Activated naive CD4-positive, alpha-beta T cell treated with anti-CD3 and anti-CD28 coated beads, Interleukin-2, amount 50 U/mL, for 72 hours (primary cell): ENCODE measurements at places on chromosomes 3 and 15.

GRCh38 chr3:119559441-119559963 lies at the start of gene CD80:
CD80 (minus strand) TSS chr3:119559614; CDS start chr3:119557728, 1,886 bp downstream.
- no peak for DNase-seq

DNA sequence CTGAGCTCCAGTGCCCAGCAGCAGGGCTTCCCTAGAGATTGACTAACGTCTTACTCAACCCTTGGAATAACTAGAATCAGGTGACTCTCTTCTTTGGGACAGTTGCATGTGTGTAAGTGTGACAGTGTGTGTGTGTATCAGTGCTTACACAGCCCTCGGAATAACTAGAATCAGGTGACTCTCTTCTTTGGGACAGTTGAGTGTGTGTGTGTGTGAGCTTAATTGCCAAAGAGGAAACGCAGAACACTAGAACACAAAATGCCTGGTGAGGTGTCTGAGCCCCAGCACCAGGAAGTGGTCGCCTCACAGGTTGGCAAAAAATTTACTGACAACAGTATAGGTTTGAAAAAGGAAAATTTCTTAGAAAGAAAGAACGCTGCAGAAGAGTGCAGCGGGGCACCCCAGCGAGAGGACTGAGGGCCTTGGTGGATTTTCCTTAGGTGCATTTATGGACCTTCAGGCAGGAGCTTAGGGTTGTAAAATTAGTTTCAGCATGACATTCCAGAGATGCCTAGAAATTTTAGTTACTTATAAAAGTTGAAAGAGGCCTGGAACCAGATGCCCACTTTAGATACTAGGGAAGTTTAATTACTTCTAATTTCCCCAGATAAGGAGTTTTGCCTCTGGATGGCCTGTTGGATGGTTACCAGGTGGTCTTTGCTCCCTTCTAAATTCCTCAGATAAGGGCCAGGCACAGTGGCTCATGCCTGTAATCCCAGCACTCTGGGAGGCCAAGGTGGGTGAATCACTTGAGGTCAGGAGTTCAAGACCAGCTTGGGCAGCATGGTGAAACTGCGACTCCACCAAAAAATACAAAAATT lies 3.7 kb upstream of the WDR82 start:
- no peak for DNase-seq

DNA sequence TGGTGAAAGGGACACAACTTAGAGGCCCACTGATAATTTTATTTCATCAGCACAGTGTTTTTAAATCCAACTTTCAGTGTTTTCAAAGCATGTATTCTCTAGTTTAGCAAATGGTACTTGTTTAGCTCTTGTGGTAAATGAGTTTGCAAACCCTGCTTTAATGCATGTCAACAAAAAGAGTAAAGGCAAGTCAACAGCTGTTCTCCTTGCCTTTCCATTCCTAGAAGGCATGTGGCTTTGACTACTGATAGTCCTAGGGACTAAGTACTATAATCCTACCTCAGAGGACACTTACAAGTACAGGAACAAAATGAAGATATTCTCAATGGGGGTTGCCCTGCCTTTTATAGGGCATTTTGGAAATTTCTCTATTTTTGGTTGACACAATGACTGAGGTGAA lies 13.1 kb downstream of the NPTN start:
- no peak for DNase-seq

DNA sequence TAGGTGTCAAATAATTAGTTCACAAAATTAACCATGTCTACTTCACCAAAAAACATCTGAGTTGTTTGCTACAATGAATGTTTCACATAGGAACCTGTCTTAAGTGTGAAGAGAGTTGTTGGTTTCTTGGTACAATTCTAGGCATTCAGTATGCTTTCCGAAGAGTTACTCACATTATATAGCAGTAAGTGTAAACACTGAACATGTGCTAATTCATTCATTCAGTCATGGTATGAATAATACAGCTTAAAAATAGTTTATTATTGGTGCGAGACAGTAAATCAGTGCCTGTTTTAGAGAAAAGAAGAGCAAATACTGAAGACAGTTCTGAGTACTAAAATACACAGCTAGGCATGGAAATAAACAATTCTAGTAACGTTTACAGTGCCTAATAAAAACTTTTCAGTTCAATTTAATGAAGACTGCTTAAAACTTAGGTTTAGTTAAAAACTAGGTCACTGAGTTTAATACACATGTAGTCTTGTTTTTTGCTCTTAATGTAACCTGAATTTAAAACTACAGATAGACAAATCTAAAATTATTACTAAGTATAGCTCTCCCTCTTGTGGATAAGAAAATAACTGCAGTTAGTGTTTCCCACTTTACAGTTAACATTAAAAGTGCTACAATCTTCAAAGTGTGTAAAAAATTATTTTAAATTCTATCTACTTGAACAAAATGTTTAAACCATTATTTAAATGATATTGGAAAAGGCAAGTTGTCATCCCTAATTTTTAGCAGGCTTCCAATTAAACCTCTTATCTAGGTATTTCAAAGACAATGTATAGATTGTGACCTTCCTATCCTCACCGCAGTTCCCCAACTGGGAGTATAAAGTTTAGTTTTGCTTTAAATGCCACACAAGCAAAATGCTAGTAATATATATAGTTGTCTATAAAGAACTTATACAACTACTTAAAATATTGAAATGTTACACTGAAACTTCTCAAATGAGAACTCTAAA lies 20.1 kb upstream of the ZCWPW2 start:
- DNase-seq = no peak

DNA sequence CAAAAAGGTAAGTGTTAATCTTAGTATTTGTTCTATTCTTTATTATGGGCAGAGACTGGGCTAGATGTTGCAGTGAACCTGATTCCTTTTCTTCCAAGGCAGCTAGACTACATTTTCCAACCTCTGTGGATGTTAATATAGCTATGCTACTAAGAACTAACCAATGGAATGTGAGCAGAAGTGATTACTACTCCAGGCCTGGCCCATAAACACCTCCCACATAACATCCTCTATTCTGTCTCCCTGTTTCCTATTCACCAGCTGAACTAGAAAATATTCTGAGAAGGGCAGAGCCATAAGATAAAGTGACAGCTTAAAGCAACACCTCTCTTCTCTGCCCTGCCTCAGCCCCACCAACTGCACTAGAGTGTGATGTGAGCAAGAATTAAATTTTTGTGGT lies 29.4 kb downstream of the CD200R1L start:
- DNase-seq = no peak

DNA sequence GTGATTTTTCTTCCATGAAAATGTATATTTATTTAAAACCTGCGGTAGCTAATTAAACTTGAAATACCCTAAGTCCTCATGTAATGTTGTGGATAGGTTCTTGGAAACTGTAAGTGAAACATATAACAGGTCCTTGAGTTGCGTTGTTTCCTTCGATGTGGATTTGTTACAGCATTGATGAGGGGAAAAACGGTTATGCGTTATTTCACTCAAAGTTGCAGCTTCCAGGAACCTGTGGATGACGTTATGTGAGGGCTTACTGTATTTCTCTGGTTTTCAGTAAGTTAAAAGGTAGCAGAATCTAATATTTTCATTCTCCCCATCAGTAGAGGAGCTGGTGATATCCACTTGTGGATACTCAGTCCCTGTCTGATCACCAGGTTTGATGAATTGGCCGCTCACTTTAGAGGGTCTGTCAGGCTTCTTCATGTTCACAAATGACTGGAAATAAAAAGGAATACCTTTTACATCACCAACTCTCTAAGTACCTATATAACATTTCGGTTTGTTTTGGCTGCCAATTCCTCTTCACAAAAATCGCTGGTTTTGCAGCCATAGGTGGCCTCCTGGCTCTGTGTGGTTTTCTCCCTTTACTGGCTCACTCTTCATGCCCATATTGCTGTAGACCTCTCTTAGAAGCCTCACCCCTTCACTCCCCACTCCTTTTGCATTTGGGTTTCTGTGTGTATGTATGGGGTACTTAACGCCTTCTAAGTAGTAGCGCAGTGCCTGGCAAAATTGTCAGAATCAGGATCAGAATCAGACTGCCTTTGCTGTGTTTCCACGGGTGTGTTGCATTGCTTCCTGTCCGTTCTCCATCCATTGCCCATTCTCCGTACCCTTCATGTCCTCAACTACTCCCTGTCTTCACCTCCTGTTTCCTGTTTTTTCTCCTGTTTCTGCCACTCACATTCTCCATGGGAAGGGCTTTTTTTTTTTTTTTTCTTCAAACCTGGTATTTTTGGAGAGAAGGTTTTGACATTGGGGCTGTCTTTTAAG lies 112.6 kb downstream of the FNDC3B start:
- DNase-seq = no peak

DNA sequence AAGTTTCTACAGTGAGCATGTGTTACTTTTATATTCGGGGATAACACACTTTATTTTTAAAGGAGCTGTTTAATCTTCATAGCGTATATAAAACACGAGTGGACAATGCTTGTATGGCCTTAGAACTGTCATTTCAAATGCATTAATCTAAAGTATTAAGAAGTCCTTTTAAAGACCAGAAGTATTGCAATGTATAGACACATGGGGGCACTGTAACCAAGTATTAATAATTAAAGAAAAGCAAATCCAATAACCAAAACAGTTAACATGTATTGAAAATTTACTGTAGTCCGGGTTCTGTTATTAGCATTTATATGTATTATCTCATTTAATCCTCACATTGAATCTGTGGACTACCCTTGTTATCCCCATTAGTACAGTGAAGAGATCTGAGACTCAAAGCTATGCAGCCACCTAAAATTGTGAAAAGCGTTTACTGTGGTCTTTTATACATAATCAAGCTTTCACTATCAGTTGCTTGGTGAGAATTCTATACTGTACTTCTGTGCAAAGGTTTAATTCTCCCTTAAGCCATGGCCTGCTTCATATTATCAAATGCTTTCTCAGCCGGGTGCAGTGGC lies 10.1 kb downstream of the ARL14 start:
- no peak for DNase-seq

- DNase-seq = no peak
These were observed 142.1 kb upstream of the CHRM5 start for GRCh38 chr15:33826201-33826600.

DNA sequence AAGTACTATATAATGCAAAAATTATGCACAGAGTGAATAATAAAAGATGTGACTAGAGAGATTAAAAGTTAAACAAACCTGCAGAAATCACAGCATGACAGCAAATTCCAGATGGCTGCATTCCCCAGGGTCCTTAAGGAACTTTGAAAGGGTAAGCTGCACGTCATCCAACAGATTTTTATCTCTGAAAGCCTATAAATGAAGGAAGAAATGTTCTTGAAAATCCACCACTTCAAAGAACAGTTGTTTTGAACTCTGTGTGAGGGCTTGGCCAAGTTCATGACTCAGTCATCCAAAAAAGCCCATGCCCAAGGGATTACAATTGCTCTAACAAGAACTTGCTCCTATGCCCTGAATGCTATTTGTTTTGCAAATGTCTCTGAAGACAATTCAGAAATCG lies 603.6 kb downstream of the PLOD2 start:
- no peak for DNase-seq

DNA sequence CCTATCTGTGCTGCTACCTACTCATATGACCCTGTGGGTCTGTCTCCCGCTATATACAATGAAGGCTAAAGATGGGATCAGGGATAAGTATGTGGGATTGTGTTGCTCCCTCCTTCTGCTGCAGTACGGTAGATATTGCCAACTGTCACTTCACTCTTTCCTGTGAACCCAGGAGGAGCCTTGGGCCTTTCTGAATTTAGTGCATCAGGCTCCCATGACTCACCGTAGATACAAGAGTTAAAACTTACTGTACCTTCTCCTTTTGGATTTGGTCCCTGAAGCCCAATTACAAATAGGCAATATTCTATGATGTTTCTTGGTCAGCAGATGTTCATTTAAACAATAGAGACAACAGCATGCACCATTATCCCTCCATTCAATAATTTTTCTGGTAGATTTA lies 27.4 kb downstream of the MITF start:
- DNase-seq = no peak

DNA sequence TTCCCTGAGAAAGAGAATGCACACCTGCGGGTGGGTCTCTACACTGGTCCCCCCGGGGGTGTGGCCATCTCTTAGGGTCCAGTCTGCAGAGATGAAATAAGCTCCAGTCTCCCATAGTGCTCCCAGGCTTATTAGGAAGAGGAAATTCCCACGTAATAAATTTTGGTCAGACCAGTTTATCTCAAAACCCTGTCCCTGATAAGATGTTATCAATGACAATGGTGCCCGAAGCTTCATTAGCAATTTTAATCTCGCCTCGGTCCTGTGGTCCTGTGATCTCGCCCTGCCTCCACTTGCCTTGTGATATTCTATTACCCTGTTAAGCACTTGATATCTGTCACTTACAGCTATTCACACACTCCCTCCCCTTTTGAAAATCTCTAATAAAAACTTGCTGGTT lies 46.8 kb downstream of the OR5H15 start:
- no peak for DNase-seq
